Pulmonary artery endothelial cell (primary cell): ENCODE measurements at places on chromosomes 13 and 19. TPM values are rescaled to one million over a fixed set of nuclear protein-coding genes. Genes with fewer than 3 reads are reported as not detected.

GRCh38 chr13:110338441-110339101 lies 31.5 kb downstream of the COL4A2 start:
- no peak for DNase-seq

DNA sequence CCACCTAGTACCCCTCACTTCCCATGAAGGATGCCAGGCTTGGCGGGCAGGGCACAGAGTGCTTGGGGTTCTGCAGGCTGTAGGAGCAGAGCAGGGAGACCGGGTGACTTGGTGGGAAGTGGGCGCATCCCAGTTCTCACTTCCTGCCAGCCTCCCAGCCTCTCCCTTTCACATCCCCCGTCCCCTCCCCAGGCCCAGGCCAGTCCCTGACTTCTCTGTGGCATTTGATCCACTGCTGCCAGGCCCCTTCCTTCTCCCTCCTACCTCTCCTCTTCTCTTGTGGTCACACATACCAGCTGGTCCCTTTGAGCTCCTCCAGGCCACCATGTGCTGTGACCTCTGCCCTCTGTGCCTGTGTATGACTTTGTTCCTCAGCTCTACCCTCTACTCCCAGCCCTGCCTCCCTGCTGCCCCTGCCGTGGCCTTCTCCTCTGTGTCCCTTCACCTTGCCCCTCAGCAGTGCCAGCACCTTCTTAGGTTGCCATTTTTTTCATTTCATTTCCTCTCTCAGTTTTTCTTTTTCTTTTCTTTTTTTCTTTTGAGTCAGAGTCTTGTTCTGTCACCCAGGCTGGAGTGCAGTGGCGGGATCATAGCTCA lies 19.5 kb downstream of the MYO1F start:
- no peak for DNase-seq

GRCh38 chr13:27920677-27921420 lies 1.0 kb downstream of the PDX1 start:
- no peak for DNase-seq

IGFL3 gene
- not detected in 2 replicates for total RNA-seq

DNA sequence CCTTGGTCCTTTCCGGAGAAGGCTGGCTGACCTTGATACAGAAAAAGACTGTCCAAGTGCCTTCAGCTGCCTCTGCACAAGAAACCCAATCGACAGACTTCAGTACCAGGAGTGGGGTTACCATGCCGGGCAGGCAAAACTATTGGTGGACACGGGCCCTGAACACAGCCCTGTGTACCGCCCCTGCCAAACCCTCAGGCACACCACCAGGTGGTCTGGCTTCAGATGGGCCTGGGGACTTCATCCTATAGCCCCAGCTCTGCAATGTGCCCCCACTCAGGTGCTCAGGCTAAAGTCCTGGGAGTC lies 17.5 kb downstream of the TCF3 start:
- DNase-seq = no peak
